ENCODE measurements at places on chromosomes 13 and 19.

DNA sequence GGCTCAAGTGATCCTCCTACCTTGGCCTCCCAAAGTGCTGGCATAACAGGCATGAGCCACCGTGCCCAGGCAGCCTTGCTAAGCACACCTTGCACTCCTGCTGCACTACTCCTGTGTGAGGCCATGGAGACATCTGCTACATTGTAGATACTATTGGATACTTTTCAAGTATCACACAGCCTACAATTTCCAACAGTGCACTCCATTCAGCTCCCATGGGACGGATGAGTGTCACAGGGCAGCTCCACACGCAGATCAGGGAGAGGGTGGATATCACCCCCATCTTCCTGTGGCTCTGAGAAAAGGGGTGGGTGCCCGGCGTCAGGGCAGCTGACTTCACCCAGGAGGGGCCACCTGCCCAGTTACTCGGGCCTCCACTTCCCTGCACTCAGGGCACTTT, 39.1 kb upstream of the CCNE1 start:
- no peak for DNase-seq

DNA sequence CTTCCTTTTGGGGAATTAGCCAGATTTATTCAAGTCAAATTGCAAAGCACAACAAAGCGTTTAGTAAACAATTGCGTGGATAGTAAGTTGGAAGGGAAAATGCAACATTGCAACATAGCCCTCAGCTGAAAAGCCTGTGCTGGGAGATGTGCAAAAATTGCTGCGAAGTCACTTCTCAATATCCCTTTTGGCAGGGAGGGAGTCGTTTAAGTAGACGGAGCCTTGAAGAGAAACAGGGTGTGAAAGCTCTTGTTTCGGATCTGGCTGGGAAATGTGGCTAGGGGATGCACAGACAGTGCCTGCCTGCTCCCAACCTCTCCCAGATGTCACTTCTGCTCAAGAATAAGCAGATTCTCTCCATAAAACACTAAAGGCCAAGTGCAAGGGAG, 56.8 kb downstream of the SLC7A1 start:
- DNase-seq = no peak

- DNase-seq = no peak
Measured at GRCh38 chr13:30997697-30998096, 65.2 kb downstream of the TEX26 start.

GRCh38 chr13:35716186-35716585, 239.7 kb upstream of the MAB21L1 start:
- peak; percentile 34 for DNase-seq

- DNase-seq = peak; percentile 89
Measured at GRCh38 chr13:20616059-20616797, 49.3 kb downstream of the IFT88 start.

All from EH (cell line).